ENCODE measurements at places on chromosomes 7 and 10.

DNA sequence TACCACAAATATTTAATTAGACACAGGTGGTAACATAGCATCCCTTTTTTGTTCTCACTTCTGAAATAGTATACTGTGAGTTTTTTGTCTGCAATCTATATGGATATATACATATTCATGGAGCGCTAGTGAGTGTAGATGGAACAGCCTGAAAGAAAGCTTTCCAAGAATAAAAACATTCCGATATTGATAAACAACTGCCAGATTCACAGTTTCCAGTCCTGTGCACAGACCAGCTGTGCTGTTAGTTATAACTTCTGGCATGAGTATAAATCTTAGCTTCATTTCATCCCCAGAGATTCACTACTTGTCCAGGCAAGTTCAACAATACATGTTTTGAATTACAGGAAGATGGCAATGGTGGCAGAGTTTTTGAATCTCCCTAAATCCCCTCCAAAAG is 467.1 kb upstream of the STEAP1 start:
- no peak for DNase-seq

- no peak for DNase-seq
These were observed 95.7 kb downstream of the SLIT1 start for GRCh38 chr10:97090035-97090434.

DNA sequence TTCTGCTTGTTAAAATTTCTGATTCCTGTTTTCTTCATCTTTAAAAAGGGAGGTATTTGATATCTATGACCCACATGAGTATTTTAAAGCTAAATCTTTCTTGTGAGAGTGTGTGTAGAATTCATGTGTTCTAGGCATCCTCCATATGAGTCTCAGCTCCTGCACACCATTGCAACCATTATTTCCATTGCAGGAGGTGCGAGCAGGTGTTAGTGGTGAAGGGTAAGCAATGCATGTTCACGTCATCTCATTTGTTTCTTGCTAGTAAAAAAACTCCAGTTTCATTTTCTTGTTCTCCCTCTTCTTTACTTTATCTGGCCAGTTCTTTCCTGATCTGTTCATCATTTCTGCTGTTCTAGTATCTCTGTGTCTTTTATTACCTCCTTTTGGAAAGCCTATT is 100.5 kb downstream of the ADRA2A start:
- no peak for DNase-seq

GRCh38 chr7:44275957-44276570 is 49.3 kb downstream of the CAMK2B start:
- no peak for DNase-seq

GRCh38 chr7:4681218-4681851 is 760 bp upstream of the FOXK1 start:
- no peak for DNase-seq

GRCh38 chr7:140746751-140747150 is 50.2 kb downstream of the NDUFB2 start:
- DNase-seq, result no peak

- DNase-seq, result no peak
These were observed 15.5 kb downstream of the LZTS2 start for GRCh38 chr10:101014966-101015581.

- DNase-seq, result no peak
These were observed 763.2 kb upstream of the LRRTM3 start for GRCh38 chr10:66162560-66163143.

DNA sequence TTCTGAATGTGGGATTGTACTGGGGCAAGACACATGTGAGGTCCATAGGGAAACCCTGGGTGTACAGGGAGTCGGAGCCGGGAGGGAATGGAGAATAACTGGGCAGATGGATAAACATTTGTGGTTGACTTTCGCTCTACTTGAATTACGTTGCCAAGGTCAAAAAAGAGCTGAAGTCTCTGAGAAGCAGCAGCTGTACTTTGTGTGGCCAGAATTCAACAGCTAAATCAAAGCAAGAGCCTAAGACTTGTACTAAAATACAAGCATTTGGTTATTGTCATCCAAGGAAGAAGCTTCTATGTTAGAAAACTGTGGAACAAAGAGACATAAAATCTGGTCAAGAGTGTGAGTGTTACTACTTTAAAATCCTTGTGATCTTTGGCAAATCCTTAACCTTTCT is 457.2 kb downstream of the ARL4A start:
- DNase-seq, result no peak

DNA sequence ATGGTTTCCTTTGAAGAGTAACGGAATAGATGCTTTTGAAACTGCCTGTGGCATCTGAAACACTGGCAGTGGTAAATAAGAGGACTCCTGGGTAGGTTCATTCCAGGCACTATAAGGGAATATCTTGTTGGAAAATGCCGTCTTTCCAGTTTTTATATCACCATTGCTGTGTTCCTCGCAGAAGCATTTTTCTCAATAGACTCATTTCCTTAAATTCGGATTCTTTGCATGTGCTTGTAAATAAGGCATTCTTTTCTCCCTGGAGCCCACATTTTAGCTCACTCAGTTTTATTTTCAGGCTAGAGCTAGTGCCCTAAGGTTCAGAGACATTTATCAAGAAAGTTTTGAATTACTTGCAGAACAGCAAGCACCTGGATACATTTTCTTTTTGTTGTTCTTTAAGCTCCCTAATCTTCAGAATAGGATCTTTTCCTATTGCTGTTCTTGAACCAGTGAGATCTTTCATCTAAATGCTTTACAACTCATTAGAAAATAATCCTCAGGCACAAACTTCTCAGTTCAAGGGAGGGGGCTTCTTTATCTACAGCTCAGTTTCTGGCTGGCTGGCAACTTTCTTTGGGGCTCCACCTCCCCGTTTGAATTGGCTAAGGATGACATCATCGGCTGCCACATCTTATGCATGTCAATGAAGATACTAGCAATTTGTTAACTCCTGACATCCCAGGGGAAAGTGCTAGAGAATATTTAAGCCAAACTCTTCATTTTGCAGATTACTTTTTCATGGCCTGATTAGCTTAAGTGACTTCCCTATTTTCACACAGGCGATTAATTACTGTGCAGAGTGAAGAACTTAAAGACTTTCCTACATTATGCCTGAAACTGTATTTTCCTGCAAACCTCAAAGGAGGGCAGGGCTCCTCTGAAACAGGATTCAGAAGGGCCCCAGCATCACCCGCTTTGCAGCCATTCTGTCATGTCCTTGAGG is 133.7 kb upstream of the RSU1 start:
- no peak for DNase-seq

- no peak for DNase-seq
These were observed 10.4 kb upstream of the TNKS2 start for GRCh38 chr10:91787810-91788209.

GRCh38 chr10:10092581-10092980 is 925.1 kb upstream of the CELF2 start:
- DNase-seq, result no peak

GRCh38 chr7:139840776-139841175 is 11.7 kb downstream of the TBXAS1 start:
- no peak for DNase-seq

DNA sequence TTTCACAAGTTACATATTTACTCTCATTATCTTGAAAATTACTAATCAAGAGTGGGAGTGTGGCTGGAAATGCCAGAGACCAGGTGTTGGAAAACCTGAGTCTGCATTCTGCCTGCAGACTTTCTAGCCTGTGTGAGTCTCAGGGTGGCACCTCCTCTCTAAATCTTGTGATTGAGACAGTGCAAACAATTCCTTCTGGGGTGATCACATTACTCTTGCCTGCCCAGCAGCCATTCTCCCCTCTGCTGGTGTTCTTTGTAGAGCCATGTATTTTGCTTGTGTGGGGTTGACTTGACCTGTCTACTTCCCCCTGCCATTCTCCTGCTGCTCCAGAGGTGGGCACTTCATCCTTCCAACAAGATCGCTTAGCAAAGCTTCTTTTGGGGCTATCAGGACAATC is 101.1 kb downstream of the RAPGEF5 start:
- DNase-seq, result no peak

Measured in hypothalamus (tissue), 51 donors.